GM13976 (cell line): ENCODE measurements at places on chromosomes 4 and X.

DNA sequence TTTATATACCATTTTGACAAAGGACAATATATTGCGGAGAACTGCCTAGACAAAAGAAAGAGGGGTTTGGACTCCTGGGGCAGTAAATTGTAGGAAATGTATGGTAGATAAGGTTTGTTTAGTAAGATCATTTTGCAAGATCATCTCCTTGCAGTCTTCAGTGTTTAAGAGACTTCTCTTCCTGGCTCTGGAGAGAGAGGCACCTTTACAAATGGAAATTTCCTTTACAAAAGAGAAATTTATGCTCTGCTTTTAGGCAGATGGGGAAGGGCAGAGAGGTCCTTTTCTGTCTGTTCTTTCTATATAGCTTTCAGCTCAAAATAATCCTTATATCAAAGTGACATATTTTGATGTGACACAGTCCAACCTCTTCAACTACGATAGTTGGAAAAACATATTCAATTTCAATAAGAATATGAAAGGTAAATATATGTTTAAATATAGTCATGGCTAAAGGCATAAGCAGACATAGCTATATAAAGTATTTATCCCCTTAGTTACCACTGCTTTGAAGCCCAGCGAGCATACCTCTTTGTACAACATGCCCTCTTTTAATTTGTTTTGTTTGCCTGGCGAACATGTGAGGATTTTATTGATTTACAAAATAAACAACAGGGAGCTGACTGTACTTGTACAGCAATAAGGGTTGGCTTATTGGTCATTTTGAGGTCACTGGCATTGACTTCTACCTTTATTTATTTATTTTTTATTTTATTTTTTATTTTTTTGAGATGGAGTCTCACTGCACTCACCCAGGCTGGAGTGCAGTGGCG lies 65.2 kb downstream of the TRIM2 start:
- no peak for DNase-seq

- DNase-seq, result no peak
These were observed 53.9 kb upstream of the TENM3 start for GRCh38 chr4:182189103-182189878.

DNA sequence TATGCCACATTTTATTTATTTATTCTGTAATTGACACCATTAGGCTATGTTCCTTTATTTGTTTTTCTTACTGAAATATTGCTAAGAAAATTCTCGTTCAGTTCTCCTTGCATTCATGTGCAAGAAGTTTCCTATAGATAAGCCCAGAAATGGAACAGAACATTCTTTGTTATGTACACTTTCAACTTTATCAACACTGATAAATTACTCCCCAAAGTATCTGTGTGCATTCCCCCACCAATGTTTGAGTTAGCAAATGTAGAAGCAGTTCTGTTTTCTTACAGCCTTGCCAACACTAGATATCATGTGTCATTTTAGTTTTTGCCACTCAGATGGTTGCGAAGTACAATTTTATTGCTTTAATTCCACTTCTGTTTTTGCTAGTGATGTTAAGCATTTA lies 166.4 kb upstream of the NPY2R start:
- no peak for DNase-seq

DNA sequence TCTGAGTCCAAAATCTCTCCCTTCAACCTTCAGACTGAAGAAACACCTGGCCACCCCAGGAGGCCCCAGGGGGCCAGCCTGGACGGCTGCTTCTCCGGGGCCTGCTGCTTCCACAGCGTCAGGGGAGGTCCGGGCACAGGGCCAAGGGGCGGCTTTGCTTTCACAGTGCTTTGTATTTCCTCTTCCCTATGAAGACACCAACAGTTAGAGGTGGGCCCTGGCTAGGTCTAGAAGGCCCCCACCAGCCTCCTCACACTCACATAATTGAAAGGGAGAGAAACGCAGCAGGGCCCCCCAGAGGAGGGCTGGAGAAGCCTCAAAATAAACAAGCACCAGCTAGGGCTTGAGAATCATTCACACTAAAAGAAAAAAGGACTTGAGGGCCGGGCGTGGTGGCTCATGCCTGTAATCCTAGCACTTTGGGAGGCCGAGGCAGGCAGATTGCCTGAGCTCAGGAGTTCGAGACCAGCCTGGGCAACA lies 17.8 kb downstream of the SCD5 start:
- no peak for DNase-seq

DNA sequence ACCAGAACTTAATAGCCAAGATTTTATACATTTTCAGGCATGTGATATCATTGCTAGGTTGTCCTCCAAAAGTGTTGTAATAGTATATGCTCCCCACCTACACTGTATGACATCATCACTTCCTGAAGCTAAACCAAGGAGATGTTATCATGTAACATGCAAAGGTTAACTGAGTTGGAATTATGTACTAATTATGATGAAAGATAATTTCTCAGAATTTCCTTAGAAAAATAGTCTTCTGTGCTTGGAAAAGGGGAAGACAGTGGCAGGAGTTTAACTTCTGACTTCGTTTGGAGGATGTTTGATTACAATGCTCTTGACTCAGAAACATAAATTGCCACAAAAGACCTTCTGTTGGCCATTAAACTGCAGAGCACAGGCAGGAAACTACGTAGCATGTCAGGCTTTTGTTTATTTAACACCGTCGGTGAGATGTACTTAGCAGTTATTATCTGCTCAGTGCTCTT lies 83.6 kb upstream of the GUCY1A1 start:
- no peak for DNase-seq

DNA sequence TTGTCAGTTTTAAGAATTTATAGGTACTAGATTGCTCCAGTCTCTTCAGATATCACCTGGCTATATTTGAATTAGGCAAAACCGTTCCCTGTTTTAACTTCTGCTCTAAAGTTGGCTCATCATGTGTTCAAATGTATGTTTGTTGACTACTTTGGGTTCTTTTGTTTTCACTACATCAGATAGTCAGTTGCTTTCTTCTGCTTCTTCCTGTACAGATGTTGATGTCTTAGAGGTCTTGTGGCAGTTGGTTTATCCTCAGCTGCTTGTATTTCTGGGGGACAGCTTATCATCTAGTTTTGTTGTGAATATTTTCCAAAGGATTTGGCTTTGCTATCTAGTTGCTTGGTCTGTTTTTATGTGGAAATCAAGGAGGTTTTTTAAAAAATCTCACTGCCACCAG lies 28.0 kb downstream of the TBC1D19 start:
- no peak for DNase-seq

DNA sequence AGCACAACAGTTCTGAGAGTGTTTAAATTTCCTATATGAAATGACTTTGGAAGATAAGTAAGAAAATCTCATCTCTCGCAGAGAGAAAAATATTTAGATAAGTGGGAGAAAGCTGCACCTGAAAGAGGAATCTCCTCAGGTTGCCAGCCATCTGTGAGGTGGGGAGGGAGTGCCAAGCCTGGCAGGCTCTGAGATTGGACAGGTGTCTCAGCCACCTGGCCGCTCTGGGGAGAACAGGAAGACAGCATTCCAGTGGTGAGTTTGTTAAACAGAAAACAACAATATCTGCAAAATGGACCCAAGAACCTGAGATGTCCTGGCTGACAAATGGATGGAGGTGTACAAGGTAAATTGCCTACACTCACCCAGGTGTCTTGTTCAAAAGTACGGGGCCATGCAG lies 31.3 kb downstream of the EMCN start:
- no peak for DNase-seq

GRCh38 chrX:109632906-109633504 lies 8.0 kb upstream of the KCNE5 start:
- no peak for DNase-seq

DNA sequence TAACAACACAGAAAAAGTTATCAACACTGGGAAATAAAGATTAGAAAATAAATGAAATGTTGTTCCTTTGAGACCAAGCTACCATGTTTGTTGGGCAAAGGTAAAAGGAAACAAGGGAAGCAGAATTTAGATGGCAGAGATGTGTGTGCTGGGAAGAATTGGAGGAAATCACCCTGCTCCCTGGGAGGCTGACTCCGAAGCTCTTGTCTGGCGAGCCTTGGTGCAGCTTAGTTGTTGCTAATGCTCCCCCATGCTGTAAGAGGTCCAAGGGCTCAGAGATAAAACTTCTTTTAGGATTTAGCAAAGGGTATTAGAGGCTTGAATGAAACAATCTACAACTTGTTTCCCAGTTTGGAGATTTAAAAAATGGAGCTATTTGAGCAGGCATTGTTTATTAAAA lies 123.8 kb upstream of the DDIT4L start:
- DNase-seq, result no peak

DNA sequence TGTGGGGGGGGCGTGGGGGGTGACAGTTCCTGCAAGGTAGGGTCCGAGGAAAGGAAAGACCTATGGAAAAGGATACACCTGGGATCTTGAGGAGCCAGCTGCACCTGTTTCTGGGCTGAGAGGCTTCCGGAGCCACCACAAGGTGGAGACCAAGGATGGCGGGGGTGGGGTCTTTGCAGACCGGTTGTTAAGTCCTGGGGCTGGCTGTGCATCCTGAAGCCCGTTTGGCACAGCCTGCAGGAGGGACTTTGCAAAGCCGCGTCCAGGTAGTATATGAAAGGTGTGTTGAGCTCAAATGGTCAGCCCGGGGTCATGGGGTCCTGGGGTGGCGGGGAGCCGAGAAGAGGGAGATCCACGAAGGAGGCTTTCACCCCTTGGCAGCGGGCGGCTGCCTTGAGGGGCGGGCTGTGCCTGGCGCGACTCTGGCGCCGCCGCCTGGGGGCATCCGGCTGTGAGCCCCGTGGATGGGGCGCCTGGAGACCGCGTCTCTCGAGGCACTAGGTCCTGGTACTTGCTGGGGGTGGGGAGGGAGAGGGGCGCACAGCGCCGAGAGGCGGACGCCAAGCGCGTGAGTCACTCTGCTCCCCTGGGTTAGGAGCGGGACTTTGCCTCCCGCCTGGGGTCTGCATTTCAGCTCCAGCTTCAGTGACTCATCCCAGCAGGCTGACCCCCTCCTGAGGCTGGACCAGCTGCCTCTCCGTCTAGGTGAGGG lies 58.2 kb upstream of the DYNLT3 start:
- no peak for DNase-seq

- DNase-seq, result no peak
These were observed 131.8 kb upstream of the VCX start for GRCh38 chrX:7711167-7711566.

DNA sequence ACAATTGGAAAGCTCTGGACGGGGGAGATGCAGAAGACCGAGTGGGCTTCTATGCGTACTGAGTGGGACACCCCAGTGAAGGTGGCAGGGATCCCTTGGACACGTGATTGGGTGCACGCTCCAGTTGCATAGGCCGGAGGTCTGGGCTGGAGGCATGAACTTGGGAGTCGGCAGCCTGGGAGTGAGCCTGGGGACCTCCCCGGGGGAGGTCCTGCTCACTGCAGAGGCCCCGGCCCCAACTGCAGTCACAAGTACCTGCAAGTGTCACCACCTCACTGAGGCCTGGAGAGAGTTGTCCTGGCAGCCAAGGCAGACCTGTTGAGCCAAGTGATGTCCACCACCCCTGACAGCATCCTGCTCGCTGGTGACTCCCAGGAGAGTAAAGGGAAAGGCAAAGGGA lies 49.3 kb upstream of the HMX1 start:
- no peak for DNase-seq

DNA sequence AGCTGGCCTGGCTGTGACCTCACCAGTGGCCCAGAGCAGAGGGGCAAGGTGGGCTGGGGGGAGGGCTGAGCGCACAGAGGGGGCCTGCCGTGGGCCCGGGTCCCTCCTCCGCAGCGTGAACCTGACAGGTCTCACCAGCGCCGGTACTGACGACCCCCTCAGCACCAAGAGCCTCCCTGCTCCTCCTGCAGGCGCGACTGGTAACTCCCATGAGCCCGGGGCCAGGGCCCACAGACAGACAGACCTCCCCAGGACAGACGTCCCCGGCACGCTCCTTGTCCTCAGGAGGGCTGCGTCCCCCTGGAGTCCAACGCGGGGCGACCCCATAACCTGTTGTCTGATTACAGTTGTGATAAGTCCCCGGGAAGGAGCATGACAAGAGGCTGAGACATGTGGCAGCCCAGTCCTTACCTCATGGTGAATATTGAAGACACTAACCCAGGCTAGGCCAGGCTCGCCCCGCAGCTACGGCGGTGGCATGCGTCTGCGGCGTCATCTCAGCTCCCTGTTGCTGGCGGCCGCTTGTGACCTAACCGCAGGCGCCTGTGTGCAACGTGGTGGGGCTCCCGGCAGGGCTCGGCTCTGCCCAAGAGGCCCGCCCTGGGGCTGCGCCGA lies 8.5 kb downstream of the AKAP17A start:
- peak; percentile 21 for DNase-seq

DNA sequence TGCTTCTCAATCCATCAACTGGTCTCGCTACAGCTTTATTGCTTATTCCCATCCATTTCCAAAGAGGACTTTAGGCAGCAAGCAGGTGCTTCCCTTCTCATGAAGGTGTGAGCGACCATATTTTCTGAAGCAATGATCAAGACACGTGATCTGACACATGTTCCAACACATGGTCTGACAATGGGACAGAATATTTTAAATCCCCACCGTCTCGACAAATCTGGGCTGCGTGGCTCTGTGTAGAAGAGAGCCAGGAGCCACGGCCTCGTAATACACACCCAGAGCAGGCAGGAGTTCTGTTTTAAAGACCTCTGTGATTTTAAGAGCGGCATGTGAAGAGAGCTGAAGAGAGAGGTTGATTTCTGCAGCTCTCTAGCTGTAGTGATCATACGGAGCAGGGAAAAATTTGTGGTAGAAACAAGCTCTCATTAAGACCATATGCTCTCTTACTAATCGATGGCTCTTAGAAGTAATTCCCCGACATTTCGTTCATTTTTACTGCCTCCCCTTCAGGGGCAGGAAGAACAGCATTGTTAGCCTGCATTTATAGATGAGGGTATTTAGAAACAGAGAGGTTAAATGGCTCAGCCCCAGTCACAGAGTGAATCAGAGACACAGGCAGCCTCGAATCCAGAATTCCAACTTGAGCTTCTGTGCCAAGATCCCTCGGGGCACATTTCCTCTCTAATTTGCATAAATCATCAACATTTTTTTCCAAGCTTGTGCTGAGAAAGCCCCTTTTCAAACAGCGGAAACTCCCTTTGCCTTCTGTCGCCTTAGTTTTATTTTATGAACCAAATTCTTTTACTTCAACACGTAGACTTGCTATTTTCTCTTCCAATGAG lies 91.0 kb upstream of the BCOR start:
- no peak for DNase-seq

DNA sequence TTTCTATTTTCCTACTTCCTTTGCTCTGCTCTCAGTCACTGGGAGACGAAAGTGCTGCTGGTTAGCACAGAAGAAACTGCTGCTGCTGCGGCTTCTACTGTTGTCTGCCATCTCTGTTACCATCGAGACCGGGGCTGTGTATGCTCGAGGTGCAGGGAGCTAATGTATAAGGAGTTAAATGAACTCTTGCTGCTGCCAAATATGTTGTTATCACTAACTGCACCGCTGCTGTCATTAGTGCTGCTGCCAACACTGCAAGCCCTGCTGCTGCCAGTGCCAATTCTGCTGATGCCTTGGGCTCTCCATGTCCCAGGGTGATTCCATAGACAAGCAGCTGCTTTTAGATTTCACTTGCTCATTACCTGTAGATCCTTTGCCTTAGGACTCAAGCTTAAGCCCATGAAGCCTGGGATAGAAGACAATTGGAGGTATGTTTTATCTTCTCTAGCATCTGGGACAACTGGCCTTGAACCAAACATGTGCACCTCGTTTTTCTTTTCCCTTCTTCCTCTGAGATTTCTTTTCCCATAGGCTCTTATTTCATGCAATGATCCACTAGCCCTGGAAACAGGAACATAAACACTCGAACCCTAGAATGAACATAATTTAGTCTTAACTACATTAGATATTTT lies 107.8 kb downstream of the CCSER1 start:
- DNase-seq, result no peak
